ENCODE measurements at places on chromosomes 2 and 18.

- DNase-seq, result no peak
These were observed 22.8 kb upstream of the POLR1B start for GRCh38 chr2:112519506-112519905.

GRCh38 chr2:230423851-230424458 is 8.0 kb downstream of the SP100 start:
- DNase-seq, result no peak

DNA sequence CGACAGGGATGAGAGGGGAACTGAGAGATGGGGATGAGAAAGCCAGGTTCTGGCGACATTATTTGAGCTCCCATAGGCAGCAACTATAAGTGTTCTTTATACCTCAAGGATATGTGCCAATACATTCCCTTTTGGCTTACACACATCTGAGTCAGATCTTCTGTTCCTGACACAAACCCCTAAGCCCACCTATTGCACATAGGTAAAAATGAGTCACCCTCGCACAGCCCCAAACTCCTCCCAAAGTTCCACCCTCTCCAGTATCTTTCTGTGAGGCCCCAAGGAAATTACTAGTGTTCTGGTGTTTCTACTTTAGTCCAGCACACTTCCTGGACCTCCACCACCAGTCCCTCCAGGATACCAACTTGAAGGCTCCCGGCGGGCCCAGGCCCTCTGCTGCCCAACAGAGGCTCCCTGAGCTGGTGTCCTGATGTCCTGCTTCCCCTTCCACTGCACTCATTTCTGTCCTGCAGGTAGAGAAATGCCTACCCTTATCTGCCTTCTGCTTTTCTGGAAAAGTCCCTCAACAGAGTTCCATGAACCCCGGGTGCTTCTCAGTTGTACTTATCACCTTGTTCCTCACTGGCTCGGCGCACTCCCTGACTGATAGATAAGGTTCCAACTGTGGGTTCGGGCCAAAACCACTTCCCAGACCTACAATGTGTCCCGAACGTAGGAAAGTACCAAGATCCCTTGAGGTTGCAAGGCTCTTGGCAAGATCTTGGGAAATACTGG is 125.5 kb downstream of the EN1 start:
- no peak for DNase-seq

- DNase-seq, result no peak
These were observed 32.1 kb downstream of the MBD2 start for GRCh38 chr18:54192415-54192814.

GRCh38 chr2:164766216-164766953 is 75.2 kb downstream of the COBLL1 start:
- no peak for DNase-seq

DNA sequence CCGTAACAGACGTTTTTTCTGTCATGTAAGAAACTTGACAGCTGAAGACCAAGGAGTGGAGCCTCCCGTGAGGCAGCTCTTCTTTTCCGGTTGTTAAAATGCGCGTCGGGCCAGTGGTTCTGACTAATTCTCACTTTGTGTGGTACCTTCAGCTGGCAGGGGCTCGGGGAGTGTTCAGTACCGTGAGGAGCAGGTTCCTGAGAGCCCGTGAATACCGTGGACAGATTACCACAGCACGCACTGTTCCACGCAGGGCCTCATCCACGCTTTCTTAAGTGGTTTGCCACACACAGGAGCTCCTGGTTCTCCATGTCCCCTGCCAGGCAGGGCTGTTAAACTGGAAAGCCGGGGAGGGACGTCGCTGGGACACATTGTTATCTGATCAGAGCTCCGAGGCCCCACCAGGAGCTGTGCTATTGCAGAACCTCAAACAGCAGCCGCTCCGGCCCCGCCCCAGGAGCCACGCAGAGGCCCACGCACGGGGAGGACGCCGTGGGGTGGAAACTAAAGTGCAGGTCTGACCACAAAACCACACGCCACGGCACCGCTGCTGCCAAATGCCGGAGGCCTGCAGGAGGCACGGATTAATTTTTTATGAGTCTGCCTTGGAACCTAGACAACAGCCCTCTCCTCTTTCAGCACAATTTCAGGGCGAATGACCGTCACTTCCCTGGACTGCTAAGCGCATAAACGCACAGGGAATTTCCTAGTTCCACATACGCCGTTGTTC is 43.3 kb downstream of the NFATC1 start:
- no peak for DNase-seq

DNA sequence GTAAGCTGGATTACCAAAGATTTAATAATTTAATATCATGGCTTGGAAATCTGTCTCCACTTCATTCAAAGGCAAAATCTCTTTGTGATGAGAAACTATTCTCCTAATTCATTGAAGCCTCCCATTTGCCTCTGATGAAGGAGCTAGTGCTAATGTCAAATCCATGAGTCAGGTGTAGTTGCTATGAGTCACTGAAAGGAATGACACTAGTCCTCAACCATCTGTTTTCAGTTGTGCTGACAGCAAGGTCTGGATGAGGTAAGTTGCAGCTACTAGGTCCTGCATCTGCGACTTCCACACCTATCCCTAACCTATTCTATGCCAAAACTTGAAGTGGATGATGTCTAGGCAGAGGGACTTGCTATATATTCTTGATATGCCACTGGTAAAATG is 324.0 kb upstream of the UBE2E3 start:
- no peak for DNase-seq
